NCI-H2081 treated with DMSO at 0.1 percent for 48 hours (cell line): ENCODE measurements at places on chromosomes 2 and 18.

- no peak for DNase-seq
Measured at GRCh38 chr2:233338046-233338445, 16.2 kb upstream of the DGKD start.

DNA sequence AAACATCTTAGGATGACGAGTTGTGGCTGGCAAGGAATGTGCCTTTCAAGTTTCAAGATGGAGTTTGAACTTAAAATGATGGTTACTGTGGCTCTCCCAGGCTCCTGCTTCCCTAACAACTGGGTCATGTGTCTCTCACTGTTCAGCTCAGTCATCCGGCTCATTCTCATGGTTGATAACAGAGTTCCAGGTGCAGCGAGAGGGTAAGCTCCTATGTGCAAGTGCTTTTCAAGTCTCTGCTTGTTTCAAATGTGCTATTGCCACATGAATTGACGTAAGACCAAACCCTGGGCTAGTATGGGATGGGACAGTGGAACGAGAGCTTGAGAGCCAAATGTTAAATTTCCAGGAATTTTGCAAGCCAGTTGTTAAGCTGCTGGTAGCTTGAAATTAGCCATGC is 19.5 kb upstream of the PUM2 start:
- no peak for DNase-seq

GRCh38 chr2:43854671-43855070 is 15.9 kb downstream of the ABCG8 start:
- no peak for DNase-seq

DNA sequence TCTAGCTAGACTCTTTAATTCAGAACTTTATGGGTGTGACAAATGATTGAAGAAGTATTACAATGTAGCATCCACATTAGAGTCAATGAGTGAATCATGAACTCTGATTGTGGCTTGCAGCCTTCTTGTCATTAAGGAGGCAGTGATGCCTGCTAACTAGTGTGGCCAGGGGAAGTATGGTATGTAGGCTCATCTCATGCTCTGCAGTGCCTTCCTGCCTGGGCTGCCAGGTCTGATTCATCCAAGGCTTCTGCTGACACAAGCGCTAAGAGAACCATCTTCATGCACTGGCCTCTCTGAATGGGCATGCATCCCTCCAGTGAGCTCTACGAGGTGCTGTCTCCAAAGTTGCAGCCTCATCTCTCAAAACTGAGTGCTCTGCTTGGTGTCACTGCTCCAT is 144.3 kb downstream of the MTCL1 start:
- no peak for DNase-seq

DNA sequence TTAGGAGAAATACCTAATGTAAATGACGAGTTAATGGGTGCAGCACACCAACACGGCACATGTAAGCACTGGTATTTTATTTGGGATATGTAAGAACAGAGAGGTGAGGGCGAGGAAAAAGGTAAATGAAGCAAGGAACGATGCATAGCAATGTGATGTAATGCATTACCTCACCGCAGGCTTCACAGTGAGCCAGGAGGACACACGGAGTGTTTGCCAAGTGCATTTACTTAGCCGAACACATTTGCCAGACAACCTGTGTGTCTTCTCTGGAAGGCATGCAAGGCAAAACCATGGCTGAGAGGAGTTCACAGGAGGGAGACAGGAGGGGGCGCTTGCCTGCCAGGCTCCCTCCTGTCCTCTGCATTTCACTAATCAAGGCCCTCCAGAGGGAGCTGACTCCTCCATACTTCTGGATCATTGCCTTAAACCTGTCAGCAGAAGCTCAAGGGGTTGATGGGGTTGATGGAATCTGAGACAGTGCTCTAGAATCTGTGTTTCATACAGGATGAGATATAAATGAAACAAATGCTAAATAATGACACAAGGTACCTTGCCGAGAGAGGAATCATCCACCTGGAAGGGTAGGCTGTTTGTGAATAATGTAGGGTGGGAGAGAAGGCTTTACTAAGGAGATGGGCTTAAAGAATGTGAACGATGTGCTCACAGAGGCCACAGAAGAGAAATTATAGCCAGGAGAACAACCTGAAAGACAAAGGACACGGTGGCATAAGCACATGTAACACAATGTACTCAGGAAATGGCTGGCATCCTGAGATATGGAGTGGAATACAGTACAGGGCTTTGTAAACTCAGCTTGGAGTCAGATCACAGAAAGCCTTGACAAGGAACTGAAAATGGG is 9.1 kb upstream of the TPRKB start:
- DNase-seq: no peak

- DNase-seq: no peak
Measured at GRCh38 chr2:71220743-71221142, 6.2 kb downstream of the PAIP2B start.

DNA sequence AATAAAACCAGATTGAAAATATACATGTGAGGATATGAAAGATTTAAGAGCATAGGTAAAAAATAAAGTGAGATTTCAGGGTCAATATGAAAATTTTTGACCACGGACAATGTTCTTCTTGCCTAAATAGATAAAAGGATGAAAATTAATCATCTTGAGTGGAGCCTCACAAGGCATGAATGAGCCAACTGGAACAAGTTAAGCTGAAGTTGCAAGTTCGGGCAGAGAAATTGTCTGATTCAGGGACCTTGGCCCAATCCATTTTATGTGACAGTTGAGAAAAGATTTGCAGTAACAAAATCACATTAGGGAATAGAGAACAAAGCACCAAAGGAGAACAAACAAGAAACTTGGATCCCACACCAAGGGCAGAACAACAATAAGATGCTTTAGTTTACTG is 305.3 kb downstream of the TMX3 start:
- no peak for DNase-seq

- DNase-seq: no peak
Measured at GRCh38 chr2:152556506-152556905, 160.8 kb downstream of the PRPF40A start.

DNA sequence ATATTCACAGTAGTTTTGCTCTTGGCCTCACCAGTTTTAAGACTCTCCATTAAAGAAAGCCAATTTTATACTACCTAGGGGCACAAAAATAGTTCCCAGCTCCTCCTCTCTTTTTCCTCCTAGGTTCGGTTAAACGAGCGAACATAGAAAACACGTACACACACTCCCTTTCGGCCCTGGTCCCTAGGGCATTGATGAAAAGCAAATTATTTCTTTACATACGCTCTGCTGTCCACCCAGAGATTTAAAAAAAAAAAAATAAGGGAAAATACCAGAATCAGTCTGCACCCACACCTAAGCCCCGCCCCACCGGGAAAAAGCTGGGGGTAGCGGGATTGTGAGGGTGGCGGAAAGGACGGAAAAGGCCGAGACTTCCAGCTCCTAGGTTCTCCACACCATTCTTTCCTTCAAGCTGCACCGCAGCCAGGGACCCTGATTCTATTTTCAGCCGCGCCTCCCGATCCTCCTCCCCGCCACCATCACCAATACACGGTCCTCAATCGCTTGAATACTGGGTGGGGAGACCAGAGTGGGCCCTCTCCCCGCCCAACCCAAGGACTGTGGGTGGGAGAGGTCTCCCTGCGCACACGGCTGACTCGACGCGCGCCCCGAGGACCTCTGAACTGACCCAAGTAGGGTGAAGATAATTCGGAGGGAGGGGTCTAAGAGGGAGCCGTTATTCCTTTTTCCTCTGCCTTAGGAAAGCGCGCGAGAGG is 769 bp downstream of the ATF2 start:
- no peak for DNase-seq

- no peak for DNase-seq
Measured at GRCh38 chr2:5465859-5466258, 226.3 kb upstream of the SOX11 start.

DNA sequence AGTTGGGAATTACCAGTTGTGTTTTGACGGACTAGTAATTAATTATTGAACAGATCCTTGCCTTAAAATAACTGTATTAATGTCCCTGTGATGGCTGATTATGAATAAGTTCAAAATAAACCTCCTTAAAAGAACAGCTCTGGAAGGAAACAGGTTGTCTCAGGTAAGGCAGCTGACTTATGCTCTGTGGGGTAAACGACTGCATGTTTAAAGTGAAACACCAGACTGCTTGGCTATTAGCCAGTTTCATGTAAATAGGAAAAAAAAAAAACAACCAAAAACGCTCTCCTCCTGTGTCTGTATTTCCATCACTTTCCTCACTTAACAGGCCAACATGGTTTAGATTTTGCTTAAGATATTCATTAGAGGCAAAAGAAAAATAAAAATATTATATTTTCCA is 243.6 kb downstream of the TMEM182 start:
- no peak for DNase-seq

DNA sequence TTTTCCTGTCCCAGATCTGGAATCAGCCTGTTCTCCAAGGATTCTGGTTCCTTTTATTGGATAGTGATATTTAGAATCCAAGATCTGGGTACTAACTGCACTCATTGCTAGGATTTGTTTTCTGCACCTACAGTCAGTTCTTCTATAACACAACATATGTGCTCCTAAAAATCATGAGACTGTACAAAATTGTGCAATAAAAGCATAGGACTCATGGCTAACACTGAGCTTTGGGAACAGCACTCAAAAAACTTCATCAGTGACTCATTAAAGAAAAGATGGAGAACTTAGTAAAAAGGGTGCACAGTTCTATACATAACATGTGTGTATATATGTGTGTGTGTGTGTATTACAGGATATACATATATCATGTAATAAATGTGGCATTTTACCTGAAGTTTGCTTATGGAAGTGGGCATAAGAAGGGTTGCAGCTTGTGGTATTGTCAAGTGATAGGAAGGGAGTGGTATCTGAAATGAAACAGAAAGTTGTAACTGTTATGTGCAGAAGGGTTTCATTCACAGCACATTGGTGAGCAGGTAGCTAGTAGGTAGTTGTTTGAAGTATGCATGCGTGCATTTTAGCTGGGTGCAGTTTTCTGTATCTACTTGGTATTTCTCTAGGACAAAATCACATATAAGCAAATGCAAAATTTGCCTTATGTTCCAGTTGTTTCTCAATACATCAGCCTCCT is 5.9 kb upstream of the SCYGR2 start:
- DNase-seq: no peak

DNA sequence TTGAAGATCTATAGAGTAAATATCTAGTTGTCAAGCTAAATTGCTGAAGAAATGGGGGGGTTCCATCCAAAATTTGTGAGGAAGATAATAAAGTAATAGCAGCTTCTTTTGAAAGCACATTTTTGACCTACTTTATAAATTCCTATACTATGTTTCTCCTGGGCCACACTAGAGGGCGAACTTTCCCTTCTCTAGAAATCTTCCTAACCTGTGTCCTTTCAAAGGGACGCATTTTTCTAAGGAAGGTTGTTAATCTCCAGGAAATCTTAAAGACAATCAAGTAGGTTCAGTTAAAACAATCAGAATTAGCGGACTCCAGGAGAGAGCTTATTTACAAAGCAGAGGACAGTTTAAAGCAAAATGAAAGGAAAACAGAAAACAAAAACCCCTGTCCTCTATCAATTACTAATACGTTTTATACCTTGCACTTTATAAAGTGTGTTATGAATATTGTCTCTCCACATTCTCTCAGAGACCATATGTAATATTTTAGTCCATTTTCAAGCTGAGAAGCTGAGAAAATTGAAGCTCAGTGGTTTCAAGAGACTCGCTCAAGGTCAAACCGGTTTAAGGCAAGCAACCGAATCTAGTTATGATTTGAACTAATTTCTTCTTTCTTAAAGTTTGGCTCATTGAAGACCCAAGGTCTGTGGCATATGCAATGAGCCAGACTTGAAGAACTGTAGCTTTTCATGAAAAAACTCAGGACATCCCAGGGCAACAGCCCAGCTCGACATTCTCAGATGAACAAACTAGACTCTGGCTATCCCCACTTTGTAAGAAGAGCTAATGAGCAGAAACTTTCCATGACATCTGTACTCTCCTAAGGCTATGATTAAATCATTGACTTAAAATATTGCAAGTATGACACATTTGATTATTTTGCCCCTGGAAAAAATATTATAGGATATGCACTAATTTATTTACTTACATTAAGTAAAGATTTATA is 273.6 kb downstream of the PAX3 start:
- peak; percentile 4 for DNase-seq

DNA sequence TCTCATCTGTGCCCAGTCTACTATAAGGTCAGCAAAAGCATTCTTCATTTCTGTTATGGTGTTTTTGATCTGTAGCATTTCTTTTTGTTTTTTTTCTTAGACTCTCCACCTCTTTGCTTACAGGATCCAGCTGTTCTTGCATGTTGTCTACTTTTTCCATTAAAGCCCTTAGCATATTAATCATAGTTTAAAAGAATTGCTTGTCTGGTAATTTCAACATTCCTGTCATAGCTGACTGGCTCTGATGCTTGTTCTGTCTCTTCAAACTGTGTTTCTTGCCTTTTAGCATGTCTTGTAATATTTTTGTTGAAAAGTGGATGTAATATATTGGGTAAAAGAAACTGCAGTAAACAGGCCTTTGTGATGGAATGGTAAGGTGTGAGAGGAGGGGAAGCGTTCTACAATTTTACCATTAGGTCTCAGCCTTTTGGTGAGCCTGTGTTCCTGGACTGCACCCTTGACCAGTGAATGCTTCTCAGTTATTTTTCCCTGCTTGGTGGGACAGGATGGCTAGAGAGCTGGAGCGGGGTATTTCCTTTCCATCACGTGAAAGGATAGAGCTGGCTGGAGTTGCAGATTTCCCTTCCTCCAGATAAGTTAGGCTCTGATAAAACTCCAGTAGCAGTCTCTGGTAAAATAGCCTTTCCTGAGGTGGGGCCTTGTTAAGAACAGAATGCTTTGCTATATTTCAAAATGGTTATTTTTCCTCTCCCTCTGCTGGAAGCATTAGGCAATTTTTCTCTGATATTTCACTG is 65.4 kb downstream of the PLA2R1 start:
- DNase-seq: no peak

DNA sequence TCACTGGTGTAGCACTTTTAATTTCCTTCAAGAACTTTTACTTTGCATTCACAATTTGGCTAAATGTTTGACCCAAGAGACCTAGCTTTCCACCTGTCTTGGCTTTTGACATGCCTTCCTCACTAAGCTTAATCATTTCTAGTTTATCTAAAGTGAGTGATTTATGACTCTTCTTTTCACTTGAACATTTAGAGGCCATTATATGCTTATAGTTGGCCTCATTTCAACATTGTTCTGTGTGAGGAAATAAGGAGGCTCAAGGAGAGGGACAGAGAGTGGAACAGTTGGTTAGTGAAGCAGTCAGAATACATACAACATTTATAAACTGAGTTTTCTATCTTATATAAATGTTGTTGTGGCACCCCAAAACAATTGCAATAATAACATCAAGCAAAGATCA is 489.3 kb upstream of the CDH2 start:
- no peak for DNase-seq

GRCh38 chr2:210963386-210963785 is 407.0 kb downstream of the CPS1 start:
- DNase-seq: no peak

- no peak for DNase-seq
Measured at GRCh38 chr2:16248571-16249105, 308.3 kb downstream of the MYCN start.

- DNase-seq: no peak
Measured at GRCh38 chr2:118786746-118787145, 60.7 kb downstream of the EN1 start.
